Stimulated activated CD8-positive, alpha-beta memory T cell treated with anti-CD3 and anti-CD28 coated beads, Interleukin-4, amount 100 ng/mL, for 4 hours (primary cell): ENCODE measurements at places on chromosomes 3 and 15.

- no peak for DNase-seq
Observed at GRCh38 chr3:41365973-41366372, 166.7 kb downstream of the CTNNB1 start.

DNA sequence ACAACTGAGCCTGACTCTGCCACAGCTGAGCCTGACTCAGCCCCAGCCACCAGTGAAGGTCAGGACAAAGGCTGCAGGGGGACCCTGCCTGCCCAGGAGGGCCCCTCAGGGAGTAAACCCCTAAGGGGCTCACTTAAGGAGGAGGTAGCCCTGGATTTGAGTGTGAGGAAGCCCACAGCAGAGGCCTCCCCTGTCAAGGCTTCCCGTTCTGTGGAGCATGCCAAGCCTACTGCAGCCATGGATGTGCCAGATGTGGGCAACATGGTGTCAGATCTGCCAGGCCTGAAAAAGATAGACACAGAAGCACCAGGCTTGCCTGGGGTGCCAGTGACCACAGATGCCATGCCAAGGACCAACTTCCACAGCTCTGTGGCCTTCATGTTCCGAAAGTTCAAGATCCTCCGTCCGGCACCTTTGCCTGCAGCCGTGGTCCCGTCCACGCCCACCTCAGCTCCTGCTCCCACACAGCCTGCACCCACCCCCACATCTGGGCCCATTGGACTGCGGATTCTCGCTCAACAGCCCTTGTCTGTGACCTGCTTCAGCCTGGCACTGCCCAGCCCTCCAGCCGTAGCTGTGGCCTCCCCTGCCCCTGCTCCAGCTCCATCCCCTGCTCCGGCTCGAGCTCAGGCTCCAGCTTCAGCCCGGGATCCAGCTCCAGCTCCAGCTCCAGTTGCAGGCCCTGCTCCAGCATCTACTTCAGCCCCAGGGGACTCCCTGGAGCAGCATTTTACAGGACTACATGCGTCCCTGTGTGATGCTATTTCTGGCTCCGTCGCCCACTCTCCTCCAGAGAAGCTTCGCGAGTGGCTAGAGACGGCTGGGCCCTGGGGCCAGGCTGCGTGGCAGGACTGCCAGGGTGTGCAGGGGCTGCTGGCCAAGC is 6.2 kb downstream of the C15orf39 start:
- DNase-seq, result no peak

DNA sequence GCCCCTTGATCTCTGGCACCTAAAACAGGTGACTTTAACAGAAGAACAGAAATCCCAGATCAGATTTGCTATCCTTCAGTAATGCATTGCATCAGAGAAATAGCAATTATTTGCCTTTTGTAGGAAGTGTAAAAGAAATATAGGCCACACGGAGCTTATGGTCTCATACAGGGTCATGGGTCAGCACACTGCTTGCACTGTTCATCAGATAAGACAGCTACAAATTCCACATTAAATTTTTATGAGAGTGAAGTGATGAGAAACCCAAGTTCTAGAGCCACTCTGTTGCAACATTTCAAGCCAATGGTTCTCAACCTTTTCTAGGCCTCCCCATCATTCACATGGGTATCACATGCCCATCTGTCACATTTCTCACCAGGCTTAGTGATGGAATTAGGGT is 33.4 kb upstream of the TMEM87A start:
- no peak for DNase-seq

DNA sequence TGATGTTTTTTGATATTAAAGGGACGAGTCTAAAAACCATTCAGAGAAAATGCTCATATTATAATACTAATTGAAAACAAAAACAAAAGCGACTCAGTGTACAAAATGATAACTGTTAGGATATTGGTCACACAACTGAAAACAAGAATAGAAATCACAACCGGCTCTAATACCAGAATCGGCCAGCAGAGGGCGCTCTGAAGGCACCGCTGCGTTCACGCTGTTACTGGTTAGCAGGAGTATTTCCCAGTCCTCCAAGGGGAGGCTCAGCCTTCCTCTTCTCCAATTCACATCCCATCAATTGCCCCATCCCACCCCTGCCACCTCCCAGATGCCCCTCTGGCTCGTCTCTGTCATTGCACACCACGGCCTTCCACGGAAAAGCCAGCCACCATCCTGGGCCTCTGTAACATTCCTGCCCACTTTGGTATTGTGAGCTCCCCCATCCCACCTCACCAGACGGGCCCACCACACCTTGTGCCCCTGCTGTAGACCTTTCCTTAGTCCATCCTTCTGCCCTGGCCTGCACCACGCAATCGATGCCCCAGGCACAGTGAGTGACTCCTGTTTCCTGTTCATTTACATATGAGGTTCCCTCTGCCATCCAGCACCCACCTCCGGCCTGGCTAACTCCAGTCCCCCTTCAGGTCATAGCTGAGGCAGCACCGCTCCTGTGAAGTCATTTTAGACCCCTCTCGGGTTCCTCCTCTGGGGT is 8.5 kb downstream of the FAM107A start:
- peak; percentile 38 for DNase-seq

DNA sequence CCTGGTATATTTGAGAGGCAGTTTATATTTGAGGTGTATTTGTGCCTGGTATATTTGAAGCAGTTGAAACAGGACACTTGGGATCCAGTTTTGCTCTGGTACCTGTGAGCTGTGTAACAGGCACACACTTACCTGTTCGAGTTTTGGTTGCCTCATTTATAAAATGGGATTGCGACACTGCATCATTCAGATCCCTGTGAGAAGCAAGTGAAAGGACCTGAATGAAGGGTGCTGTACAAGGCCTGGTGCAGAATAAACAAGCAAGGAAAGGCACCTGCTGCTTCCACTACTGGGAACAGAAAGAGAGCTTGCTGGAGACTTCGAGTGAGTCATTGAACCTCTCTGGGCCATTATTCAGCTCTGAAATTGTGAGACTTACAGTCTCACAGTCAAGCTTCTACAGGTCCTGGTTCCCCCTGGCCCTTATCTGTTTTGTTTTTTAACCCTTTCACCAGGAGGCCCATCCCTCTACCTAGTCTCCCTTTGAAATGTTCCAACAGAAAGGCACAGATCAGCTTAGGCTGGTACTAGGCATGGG is 11.5 kb downstream of the FETUB start:
- DNase-seq, result no peak

GRCh38 chr3:65667963-65668362 is 370.8 kb downstream of the MAGI1 start:
- DNase-seq, result no peak

GRCh38 chr3:133757701-133758567 is 11.7 kb downstream of the TF start:
- no peak for DNase-seq

DNA sequence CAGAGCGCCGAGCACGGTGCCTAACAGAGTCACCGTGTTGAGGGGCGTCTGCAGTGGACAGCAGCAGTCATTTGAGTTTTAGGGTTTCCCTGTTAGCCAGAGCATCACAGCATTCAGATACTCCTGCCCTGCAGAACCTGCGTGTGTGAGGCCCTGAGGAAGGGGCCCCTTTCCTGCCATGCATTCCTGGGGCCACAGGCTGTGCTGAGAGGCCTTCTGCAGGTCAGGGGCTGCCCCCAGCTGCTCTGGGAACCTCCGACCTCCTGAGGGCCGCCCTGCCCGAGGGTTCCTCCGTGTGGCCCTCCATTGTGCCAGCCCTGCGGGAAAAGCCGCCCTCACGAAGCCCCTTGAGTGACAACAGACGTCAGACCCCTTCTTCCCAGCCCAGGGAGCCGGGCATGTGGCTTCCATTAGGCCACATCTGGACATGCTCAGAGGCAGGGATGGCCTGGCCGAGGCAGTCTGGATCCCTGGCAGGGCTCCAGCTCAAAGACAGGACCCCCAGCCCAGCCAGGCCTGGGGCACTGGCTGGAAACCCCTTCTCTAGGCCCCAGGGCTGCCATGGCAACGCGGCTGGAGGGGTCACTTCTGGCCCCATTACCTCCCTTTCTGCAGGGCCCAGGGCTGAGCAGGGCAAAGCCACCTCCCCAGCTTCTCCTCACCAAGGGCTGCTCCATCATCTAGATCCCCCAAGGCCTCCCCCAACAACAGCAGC is 25.3 kb downstream of the FBLN2 start:
- DNase-seq, result no peak
